ENCODE measurements at places on chromosomes 2 and 18.

DNA sequence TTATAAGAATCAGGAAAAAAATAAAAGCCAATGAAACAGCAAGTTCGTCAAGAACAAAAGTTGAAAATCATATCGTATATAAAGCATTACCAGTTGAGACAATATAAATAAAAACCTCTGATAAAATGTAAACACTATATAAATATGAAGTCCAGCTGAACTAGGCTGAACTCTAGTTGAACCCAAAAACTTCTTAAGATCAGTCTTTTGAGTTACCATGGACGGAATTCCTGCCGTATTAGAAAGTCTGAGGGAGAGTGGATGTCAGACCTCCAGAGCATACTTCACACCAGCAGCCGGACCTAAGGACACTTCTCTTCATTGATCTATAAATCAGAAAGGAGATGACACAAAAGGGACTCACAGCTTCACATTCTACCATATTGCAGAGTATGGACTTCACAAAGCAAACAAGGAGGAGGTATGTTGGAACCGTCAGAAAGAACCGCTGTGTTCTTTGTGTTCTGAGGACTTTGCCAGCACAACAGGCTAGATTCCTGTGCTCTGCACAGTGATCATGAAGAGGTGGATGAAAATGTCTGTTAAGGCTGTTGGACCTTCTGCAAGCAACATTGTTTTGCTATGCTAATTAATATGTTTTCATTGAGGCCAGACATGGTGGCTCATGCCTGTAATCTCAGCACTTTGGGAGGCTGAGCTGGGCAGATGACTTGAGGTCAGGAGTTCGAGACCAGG is 67.2 kb upstream of the SP5 start:
- DNase-seq: no peak

DNA sequence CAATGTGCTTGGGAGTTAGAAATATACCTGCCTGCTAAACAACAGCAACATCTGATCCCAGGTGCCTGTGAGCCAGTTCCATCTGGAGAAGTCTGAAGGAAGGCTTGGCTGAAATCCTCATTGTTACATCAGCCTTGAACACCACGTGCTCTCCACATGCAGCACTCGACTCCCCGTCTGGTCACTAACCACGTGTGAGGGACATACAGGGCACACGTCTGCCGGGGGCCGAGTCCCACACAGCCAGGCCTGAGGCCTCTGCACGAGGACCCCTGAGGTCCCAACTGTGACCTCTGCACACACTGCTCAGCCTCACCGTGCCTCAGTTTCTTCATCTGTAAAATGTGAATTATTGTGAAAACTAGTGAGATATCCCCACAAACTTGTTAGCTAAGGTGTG is 236.5 kb upstream of the SALL3 start:
- no peak for DNase-seq

DNA sequence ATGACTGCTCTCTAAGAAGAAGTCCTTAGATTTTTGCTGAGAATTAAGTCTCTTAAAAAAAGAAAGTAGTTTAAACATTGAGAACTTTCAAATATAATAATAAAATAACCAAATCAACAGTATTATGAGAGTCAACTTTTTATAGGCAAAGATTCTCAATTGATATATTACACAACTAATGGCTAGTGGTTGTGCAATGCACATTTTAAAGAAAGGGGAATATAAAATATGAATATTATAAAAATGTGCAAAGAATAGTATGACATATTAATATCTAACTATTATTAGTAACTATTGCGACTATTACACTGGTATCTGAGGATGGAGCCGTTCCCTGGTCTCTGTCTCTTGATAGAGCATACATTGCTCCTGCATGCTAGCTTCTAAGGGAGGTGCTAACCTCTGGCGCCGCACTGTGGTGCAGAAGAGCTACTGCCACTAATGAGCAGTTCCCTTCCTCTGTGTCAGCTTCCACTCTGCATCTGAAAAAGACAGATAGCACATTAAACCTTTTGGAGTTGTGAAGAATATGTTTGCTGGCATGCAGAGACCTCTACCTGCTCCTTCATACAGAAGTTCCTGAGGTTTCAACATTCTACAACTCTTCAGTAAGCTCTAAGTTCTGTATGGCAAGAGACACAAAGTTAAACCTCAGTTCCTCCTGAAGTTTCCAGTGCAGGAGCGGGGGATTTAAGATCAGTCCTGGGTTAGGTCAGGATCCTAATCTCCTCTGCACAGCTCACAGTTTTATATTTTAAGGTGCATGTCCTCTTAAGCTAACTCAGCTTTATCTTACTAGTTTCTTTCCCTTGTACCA is 3.5 kb upstream of the SLC9A2 start:
- DNase-seq: peak; percentile 19

DNA sequence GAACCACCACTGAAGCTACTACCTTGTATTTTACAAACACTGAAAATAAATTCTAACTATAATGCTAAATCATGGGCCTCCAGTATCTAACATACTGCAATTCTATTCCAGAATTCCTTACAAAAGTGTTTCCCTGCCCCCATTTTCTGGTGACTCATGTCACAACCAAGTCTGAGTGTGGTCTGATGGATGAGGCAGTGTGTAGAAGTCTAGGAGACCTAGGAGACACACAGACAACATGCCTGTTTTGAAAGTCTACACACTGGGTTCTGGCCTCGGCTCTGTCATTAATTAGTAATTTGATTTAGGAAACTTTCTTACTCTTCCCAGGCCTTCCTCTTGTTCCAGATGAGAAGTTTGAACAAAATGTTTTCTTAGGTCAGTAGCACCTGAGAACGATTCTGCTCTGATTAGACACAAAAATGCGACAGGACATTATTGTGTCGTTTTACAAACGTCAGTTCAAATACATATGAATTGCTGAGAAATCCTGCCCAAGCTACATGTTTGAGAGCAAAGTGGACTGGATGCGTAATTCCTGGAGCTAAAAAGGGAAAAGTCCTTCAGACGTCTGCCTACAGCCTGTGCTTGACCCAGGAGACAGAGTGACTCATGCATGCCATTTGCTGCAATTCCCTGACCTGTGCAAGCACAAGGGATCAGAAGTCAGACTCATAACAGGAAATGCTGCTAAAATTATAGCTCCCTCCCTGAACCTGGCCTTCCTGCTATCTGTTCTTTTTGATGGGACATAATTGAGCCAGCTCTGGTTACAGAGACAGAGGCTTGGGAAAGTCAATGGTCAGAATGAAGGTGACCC is 494.4 kb downstream of the SOX11 start:
- no peak for DNase-seq

DNA sequence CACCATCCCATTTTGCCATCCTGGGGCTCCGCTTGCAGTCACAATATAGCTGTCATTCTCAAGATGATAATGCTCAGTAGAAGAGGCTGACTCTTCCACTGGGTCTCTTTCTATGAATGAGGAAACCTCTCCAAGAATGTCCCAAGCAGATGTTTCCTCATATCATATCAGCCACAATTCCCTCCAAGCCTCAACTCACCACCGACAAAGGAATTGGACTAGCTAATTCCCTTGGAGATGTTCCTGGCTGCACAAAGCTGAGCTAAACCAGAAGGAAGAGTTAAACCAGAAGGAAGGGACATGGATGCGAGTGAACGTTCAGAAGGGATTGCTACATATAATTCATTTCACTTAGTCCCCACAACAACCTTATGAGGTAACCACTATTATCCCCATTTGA is 65.0 kb upstream of the NPAS2 start:
- no peak for DNase-seq

Measured in stimulated activated CD8-positive, alpha-beta memory T cell treated with anti-CD3 and anti-CD28 coated beads, Interleukin-12 subunit alpha, Interleukin-12 subunit beta, amount 100 ng/mL, for 1 hour (primary cell).